Transverse colon (tissue), 4 donors: ENCODE measurements at places on chromosomes 4 and X. TPM values are rescaled to one million over a fixed set of nuclear protein-coding genes. Genes with fewer than 3 reads are reported as not detected.

DNA sequence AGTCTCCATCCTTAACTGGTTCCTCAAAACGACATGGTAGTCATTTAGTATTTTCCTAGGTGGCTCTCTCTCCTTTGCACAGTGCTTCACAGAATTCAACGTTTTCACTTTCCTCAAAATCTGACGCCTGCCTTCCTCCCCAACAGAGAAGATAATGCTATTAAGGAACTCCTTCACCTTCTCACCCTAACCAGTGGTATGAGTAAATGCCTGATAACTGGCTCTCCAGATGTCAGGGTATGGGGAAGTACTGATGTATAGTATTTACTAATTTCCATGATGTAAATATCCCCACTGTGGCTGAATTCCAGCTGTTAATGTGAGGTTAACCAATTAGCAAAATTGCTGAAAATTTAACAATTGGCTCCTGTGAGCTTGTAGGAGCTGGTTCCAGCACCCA is 28.8 kb upstream of the NSUN7 start:
- H3K4me1 ChIP-seq = peaks cover 20% of the 10 kb centered on the region
- H3K27ac ChIP-seq = no peak overlapping the region
- DNase-seq = no peak
- no peaks in the 10 kb centered on the region for H3K27me3 ChIP-seq
- no peaks in the 10 kb centered on the region for H3K36me3 ChIP-seq
- H3K4me3 ChIP-seq = no peak overlapping the region

DNA sequence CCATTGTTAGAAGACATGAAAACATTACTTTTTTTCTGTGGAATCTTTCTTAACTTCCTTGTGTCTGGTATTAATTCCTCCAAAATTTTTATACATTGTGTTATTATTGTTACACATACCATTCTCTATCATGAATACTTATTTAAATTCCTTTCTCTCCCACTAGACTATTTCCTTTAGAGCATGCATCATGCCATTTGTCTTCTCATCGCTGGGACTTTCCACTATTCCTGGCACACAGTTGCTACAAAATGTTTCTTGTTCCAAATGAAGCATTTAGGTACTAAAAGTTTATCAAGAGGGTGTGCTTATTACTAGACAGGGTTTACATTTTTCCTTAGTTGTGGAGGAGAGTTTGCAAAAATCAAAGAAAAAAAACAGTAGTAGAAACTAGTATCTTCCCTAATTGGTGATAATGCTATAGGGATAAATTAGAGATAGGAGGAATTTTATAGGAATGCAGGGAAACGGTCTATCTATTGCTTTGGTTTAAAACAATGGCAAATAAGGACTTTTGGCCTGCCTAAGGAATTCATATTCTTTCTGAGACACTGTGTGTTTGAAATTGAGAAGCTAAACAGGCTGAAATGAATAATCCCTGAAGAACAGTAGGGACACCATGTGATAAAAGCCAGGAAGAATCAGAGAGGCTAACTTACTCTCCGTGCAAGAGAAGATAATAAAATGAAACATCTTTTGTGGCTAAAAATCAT is 187.5 kb upstream of the TBC1D9 start:
- H3K36me3 ChIP-seq = no peaks in the 10 kb centered on the region
- no peaks in the 10 kb centered on the region for H3K27me3 ChIP-seq
- no peaks in the 10 kb centered on the region for H3K4me1 ChIP-seq
- DNase-seq = no peak
- no peak overlapping the region for H3K4me3 ChIP-seq

DNA sequence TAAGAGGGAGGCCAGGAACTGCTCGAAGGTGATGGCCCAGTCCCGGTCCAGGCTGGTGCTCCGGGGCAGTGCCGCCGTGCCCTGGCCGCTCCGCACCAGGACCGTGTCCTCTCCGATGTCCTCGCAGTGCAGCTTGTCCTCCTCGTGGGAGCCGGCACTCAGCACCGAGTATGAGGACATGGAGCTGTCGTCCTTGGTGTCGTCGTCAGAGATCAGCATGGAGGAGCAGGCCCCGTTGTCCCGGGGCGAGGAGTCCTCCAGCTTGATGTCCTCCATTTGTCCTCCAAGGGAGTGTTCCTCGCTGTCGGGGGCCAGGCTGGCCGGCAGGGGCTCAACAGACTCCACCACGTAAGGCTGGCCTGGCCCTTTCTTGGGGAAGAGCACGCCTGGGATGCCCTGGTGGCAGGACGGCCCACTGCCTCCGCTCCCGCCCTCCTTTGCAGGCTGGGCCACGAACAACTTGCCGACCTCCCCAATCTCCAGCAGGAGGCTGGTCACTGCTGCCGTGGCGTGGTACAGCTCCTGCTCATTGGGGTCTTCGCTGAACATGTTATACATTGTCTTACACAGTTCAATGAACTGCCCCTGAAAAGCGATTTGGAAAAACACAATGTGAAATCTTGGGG is 53.7 kb upstream of the UCP1 start:
- no peak overlapping the region for H3K4me3 ChIP-seq
- H3K27ac ChIP-seq = no peak overlapping the region

DNA sequence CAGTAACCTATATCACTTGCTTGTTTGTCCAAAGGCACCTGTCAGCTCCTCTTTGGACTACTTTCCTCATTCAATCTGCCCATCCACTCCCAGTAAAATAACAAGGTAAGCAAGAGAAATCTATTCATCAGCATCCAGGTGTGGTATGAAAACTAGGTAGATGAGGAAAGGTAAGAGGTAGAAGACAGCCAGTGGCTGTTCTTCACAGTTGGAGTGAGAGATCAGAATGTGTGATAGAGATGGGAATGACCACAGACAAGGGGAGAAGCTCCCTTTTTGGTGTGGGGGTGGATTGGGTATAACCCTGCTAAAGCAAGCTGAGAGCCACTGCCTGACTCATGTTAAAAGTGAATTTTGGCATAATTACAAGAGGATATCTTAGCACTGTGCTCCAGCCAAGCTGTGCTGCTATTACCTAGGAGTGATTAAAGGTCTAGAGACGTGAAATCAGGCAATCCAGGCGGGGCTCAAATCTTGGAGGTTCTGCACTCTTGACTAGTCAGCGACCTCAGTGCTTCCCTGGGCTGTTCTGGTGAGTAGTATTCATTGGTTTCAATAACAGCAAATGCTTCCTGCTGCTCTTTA is 28.1 kb upstream of the RASL11B start:
- no peaks in the 10 kb centered on the region for H3K4me1 ChIP-seq
- no peak overlapping the region for H3K27ac ChIP-seq
- H3K27me3 ChIP-seq = no peaks in the 10 kb centered on the region

DNA sequence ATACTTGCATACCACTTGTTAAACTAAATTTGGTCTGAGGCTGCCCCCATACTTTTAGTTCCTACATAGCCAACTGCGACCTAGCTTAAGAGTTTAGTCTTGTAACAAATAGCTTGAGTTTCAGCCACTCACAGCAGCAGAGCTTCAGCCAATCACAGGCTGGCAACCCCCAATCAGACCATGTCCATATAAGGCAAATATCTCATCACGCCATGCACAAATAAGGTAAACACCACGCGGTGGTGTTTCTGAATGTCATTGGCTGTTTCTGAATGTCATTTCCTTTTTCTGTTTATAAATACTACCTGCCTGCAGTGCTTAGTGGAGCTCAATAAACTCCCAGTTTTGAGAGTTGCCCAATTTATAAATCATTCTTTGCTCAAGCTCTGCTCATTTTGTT is 143.1 kb upstream of the MAD2L1 start:
- H3K36me3 ChIP-seq = no peaks in the 10 kb centered on the region
- H3K27me3 ChIP-seq = no peaks in the 10 kb centered on the region
- no peak overlapping the region for H3K4me3 ChIP-seq
- H3K4me1 ChIP-seq = no peaks in the 10 kb centered on the region

DNA sequence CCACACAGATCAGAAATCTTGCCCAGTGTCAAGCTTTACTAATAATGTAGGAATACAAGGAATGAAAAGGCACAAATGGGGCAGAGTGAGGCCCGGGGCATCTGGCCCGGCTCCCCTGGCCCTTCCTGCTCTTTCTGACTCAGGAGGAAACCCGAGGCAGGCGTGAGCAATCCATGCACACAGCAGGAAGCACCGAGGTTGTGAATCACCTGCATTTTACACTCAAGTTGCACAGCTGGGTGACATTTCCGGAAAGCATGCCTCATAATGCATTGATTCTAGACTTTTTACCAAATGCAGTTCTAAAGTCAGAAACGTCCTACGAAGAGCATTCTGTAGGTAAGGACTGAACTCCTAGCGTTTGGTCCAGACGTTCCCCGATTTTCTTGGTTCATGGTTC is 38.9 kb downstream of the PRIMPOL start:
- no peak overlapping the region for H3K4me3 ChIP-seq
- H3K27ac ChIP-seq = no peak overlapping the region
- DNase-seq = no peak
- no peaks in the 10 kb centered on the region for H3K4me1 ChIP-seq
- H3K27me3 ChIP-seq = no peaks in the 10 kb centered on the region

DNA sequence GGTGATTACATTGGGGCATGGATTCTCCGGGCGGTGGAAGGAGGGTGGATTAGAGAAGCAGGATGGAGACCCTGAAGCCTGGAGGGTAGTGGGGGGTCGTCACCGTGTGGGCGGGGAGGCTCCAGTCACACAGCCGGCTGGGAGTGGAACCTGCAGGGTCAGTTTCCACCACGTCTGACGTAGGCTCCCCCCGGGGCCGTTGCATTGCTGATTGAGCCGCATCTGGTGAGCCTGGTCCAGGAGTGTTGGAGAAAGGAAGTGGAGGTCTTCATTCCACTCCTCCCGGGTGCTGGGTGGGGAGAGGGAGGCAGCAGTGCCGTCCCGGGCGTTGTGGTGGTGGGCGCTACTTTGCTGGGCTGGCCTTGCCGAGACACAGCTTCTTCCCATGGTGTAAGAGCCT is 28.1 kb downstream of the TBC1D14 start:
- no peaks in the 10 kb centered on the region for H3K27me3 ChIP-seq
- no peak overlapping the region for H3K4me3 ChIP-seq
- H3K27ac ChIP-seq = no peak overlapping the region
- DNase-seq = no peak

GRCh38 chr4:15771216-15772058 is 6.7 kb upstream of the CD38 start:
- no peaks in the 10 kb centered on the region for H3K4me1 ChIP-seq
- H3K4me3 ChIP-seq = no peak overlapping the region
- H3K36me3 ChIP-seq = no peaks in the 10 kb centered on the region
- no peak overlapping the region for H3K27ac ChIP-seq

- no peak for DNase-seq
- H3K4me1 ChIP-seq = no peaks in the 10 kb centered on the region
- H3K27me3 ChIP-seq = no peaks in the 10 kb centered on the region
- no peak overlapping the region for H3K4me3 ChIP-seq
- H3K27ac ChIP-seq = no peak overlapping the region
These were observed 432.8 kb downstream of the PDGFC start for GRCh38 chr4:156538651-156539257.

DNA sequence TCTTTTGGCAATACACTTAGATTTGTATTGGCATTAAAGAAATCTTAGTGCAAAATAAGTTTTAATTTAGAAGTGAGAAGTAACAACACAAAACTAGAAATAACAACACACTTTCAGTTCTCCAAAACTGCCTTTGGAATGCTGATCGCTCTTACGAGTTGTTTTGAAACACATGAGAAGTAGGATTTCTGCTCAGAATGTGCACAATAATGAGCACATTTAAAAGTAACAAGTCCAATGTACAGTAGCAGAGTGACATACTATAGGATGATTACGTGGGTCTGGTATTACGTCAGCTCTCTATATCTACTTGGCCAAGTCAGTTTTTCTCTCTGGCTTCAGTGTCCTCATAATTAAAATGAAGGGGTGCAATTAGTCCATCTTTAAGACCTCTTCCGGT is 164.8 kb downstream of the CHM start:
- no peak overlapping the region for H3K27ac ChIP-seq
- H3K27me3 ChIP-seq = no peaks in the 10 kb centered on the region
- no peaks in the 10 kb centered on the region for H3K36me3 ChIP-seq
- DNase-seq = no peak
- H3K4me1 ChIP-seq = no peaks in the 10 kb centered on the region

DNA sequence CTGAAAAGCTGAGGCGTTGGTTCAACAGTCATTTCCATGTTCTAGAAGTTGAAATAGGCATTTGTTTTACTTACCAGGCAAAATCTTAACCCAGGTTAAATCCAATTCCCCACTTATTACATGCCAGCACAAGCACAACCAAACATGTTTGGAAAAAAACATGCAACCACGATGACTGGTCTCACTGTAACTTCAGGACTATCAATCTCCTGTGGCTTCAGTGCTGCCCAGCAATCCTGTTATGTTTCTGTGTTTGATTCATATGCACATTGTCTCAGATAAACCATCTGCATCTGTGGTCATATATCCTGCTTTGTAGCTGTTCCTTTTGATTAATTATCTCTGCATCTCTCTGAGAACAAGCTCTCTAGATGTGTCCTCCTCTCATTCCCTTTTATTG is 28.3 kb downstream of the PRDM8 start:
- no peak overlapping the region for H3K4me3 ChIP-seq
- no peaks in the 10 kb centered on the region for H3K4me1 ChIP-seq
- no peaks in the 10 kb centered on the region for H3K36me3 ChIP-seq

DNA sequence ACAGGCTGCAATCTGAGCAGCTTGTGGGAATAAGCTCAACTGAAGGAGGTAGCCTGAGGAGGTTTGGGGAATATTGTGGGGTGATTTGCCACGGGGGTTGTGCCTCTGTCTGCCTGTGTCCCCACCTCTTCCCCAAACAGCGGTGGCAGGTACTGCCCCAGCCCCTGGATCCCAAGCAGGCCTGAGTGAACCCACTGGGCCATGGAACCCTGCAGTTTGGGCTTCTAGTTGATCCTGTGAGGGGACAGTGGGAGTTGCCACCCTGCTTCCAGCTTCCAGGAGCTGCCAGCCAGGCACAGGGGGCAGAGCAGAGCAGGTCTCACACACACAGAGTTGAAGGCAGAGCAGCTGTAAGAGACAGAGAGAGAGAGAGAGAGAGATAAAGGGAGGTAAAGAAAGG is 97.4 kb downstream of the PJA1 start:
- no peak overlapping the region for H3K4me3 ChIP-seq
- DNase-seq = no peak
- H3K4me1 ChIP-seq = no peaks in the 10 kb centered on the region
- H3K27me3 ChIP-seq = no peaks in the 10 kb centered on the region

- no peaks in the 10 kb centered on the region for H3K36me3 ChIP-seq
- H3K4me1 ChIP-seq = no peaks in the 10 kb centered on the region
- H3K27ac ChIP-seq = no peak overlapping the region
- no peaks in the 10 kb centered on the region for H3K27me3 ChIP-seq
- no peak overlapping the region for H3K4me3 ChIP-seq
These were observed 55.2 kb downstream of the CLOCK start for GRCh38 chr4:55491486-55491885.

GRCh38 chr4:86032476-86033022 is 327.3 kb downstream of the MAPK10 start:
- DNase-seq = no peak
- no peak overlapping the region for H3K4me3 ChIP-seq
- no peaks in the 10 kb centered on the region for H3K4me1 ChIP-seq
- H3K27ac ChIP-seq = peak overlapping the region; percentile 47
- no peaks in the 10 kb centered on the region for H3K36me3 ChIP-seq

UFSP2 gene
- total RNA-seq = 5.2 TPM

LUZP4 gene
- not detected for total RNA-seq

XPNPEP2 gene
- total RNA-seq = 3.2 TPM

EDA2R gene
- 2.0 TPM for total RNA-seq

GYG2 gene
- 6.8 TPM for total RNA-seq

PSMD10 gene
- total RNA-seq = 8.2 TPM

FOXR2 gene
- not detected for total RNA-seq
